ENCODE measurements at places on chromosomes 6 and 20.

DNA sequence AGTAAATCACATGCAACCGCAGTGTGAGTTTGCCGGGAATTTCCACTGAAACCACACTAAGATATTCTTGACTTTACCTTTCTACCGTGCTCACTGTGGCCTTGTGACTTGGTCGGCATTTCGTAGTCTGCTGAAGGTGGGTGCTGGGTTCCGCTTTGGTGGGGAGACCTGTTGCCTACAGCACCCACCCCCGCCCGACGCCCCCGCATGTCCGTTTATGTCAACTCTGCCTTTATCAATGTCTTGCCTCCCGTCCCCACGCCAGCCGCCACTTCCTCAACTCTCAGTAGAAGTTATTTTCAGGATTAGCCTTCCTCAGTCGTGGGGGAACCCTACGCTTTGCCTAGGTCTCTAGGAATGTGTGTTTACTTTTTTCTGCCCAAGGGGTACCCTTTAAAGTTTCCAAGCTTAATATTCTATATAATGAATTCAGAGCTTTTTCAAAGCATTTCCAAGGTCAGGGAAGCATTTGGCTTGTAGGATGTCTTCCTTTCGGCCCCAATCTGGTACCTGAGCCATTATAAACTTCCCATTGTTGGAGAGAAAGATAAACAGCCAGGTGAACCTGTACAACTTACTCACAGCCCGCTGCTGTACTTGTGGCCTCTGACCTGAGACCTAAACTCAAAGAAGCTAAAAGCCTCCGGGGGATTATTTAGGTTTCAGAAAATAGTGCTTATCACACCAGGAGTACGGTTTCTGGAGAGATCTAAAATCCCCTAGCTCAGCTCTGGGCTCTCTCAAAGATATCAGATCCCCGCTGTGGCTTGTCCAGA is 54.2 kb downstream of the TBC1D7 start:
- H3K36me3 ChIP-seq, result no peaks in the 10 kb centered on the region
- H3K4me3 ChIP-seq, result no peak overlapping the region
- no peak overlapping the region for H3K27ac ChIP-seq
- no peak for DNase-seq
- H3K4me1 ChIP-seq, result no peaks in the 10 kb centered on the region

GRCh38 chr20:35731469-35731788 is 10.6 kb downstream of the RBM39 start:
- H3K27me3 ChIP-seq, result no peaks in the 10 kb centered on the region
- H3K36me3 ChIP-seq, result peaks cover 99% of the 10 kb centered on the region
- no peak overlapping the region for H3K27ac ChIP-seq
- no peak for DNase-seq
- H3K4me3 ChIP-seq, result no peak overlapping the region

- H3K4me1 ChIP-seq, result no peaks in the 10 kb centered on the region
- H3K27ac ChIP-seq, result no peak overlapping the region
- DNase-seq, result no peak
- peaks cover 42% of the 10 kb centered on the region for H3K27me3 ChIP-seq
Measured at GRCh38 chr6:137013738-137014602, 30.8 kb downstream of the IL20RA start.

- DNase-seq, result no peak
- H3K27me3 ChIP-seq, result peaks cover 5% of the 10 kb centered on the region
- H3K36me3 ChIP-seq, result no peaks in the 10 kb centered on the region
- H3K4me1 ChIP-seq, result no peaks in the 10 kb centered on the region
- H3K27ac ChIP-seq, result no peak overlapping the region
Measured at GRCh38 chr20:17520583-17520982, 10.6 kb downstream of the BFSP1 start.

GRCh38 chr6:4794140-4794707 is 18.0 kb downstream of the CDYL start:
- DNase-seq, result no peak
- no peak overlapping the region for H3K4me3 ChIP-seq
- no peaks in the 10 kb centered on the region for H3K27me3 ChIP-seq
- no peak overlapping the region for H3K27ac ChIP-seq

DNA sequence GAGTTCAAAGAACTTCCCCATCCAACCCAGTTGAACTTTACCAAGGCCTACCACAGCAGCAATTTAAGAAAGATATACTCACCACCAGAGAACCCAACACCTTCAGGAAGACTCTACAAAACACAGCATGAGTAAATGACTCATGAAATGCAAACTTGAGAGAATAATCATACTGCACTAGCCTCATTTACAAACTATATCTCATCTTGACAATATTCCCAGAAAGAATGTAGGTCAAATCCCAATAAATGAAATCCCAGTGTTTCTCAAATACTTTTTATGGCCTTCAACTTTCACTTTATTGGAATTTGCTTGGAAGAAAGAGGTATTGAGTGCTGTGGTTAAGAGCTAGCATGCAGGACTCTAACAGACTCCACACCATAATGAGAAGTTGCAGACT is 60.0 kb downstream of the FYN start:
- H3K27me3 ChIP-seq, result no peaks in the 10 kb centered on the region
- no peaks in the 10 kb centered on the region for H3K4me1 ChIP-seq
- DNase-seq, result no peak
- H3K27ac ChIP-seq, result no peak overlapping the region
- peaks cover 26% of the 10 kb centered on the region for H3K36me3 ChIP-seq

DNA sequence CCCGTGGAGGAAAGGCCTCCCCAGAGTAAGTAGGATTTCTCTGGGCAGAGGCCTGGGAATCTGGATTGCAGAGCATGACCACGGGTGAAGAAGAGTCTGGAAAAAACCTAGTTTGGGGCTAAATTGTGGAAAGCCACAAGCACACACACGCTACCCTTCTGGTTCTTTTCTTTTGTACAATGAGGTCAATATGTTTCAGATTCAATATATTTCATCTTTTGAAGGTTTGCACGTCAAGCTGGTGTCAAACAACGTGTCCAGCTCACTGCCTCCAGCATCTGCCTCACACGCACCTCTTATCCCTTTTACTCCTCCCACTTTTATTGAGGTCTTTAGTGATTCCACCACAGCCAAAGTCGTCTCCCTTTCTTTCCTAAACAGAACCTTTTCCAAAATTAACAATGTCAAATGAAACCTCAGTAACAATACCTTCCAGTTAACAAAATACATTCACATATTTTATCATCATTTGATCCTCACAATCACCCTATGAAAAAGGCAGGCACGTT is 773 bp upstream of the EPB41L2 start:
- no peaks in the 10 kb centered on the region for H3K27me3 ChIP-seq
- no peaks in the 10 kb centered on the region for H3K36me3 ChIP-seq
- no peak for DNase-seq
- H3K4me1 ChIP-seq, result peaks cover 21% of the 10 kb centered on the region
- peak overlapping the region; percentile 59 for H3K4me3 ChIP-seq
- peak overlapping the region; percentile 77 for H3K27ac ChIP-seq

- no peak overlapping the region for H3K4me3 ChIP-seq
- peaks cover 7% of the 10 kb centered on the region for H3K4me1 ChIP-seq
- no peak for DNase-seq
- H3K27ac ChIP-seq, result no peak overlapping the region
- H3K36me3 ChIP-seq, result 0 out of 2 replicates have a peak, but pooled peaks cover under 1% of the 10 kb centered on the region
Measured at GRCh38 chr6:6686176-6686575, 97.7 kb downstream of the LY86 start.

GRCh38 chr20:61770113-61770585 is 295.5 kb downstream of the TAF4 start:
- no peak overlapping the region for H3K27ac ChIP-seq
- H3K36me3 ChIP-seq, result no peaks in the 10 kb centered on the region
- no peak for DNase-seq
- H3K4me1 ChIP-seq, result no peaks in the 10 kb centered on the region

DNA sequence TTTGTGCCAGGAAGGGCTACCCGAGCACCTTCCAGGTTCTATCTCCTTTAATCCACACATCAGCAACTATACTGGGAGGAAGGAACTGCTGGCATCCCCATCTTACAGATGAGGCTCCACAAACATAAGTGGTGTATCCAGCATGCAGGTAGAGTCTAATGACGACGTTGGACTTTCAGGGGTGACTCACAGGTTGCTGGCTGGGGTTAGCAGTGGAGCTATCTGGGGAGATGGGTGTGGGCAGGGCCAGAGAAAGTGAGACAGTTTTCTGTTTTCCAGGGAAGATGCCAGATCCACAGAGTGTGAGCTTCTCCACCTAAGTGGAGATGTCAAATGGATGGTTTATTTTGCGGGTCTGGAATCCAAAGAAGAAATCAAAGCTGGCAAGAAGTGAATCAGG is 31.8 kb downstream of the CDH22 start:
- H3K36me3 ChIP-seq, result no peaks in the 10 kb centered on the region
- DNase-seq, result no peak
- no peak overlapping the region for H3K4me3 ChIP-seq
- peaks cover 11% of the 10 kb centered on the region for H3K27me3 ChIP-seq

- H3K27me3 ChIP-seq, result no peaks in the 10 kb centered on the region
- no peaks in the 10 kb centered on the region for H3K4me1 ChIP-seq
- no peak overlapping the region for H3K4me3 ChIP-seq
- no peak for DNase-seq
Measured at GRCh38 chr6:156985309-156985708, 208.1 kb downstream of the ARID1B start.

- H3K4me3 ChIP-seq, result no peak overlapping the region
- no peaks in the 10 kb centered on the region for H3K27me3 ChIP-seq
- H3K27ac ChIP-seq, result no peak overlapping the region
- no peak for DNase-seq
- H3K4me1 ChIP-seq, result no peaks in the 10 kb centered on the region
Measured at GRCh38 chr20:60968853-60969720, 283.0 kb upstream of the CDH4 start.

- H3K36me3 ChIP-seq, result peaks cover 98% of the 10 kb centered on the region
- H3K27me3 ChIP-seq, result no peaks in the 10 kb centered on the region
- H3K27ac ChIP-seq, result no peak overlapping the region
- DNase-seq, result no peak
- H3K4me3 ChIP-seq, result no peak overlapping the region
- H3K4me1 ChIP-seq, result no peaks in the 10 kb centered on the region
Measured at GRCh38 chr6:33696548-33697518, 14.7 kb downstream of the UQCC2 start.

GRCh38 chr20:25021336-25021735 is 28.8 kb upstream of the APMAP start:
- H3K36me3 ChIP-seq, result peaks cover 85% of the 10 kb centered on the region
- no peak for DNase-seq
- no peaks in the 10 kb centered on the region for H3K27me3 ChIP-seq

DNA sequence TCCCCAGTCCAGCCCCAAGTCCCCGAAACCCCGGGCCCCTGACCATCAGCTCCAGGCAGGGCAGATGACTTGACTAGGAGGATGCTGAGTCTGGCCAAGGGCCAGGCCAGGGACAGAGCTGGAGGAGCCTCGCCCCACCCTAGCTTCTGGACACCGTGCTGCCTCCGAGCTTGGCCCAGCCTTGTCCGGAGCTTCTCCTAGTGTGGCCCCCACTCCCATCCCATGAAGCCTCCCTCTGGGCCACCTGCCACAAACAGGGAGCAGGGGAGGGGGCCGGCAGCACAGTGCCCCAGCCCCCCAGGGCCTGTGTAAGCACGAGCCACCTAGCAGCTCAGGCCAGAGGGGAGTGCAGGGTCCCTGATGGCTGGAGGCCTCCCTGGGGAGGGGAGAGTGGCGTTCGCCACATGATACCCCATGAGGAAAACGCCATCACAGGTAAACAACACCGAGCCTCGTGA is 5.3 kb downstream of the EEF1A2 start:
- H3K27me3 ChIP-seq, result no peaks in the 10 kb centered on the region
- no peak overlapping the region for H3K27ac ChIP-seq
- H3K4me1 ChIP-seq, result peaks cover 9% of the 10 kb centered on the region
- DNase-seq, result no peak
- no peak overlapping the region for H3K4me3 ChIP-seq

- no peak for DNase-seq
- no peak overlapping the region for H3K27ac ChIP-seq
- no peak overlapping the region for H3K4me3 ChIP-seq
- no peaks in the 10 kb centered on the region for H3K36me3 ChIP-seq
- H3K27me3 ChIP-seq, result no peaks in the 10 kb centered on the region
- H3K4me1 ChIP-seq, result no peaks in the 10 kb centered on the region
Measured at GRCh38 chr6:11983306-11983705, 28.8 kb upstream of the HIVEP1 start.

GRCh38 chr6:169862892-169863525 is 111.6 kb downstream of the ERMARD start:
- no peak overlapping the region for H3K27ac ChIP-seq
- DNase-seq, result no peak
- H3K4me3 ChIP-seq, result no peak overlapping the region
- H3K4me1 ChIP-seq, result peaks cover 19% of the 10 kb centered on the region
- H3K36me3 ChIP-seq, result no peaks in the 10 kb centered on the region

DNA sequence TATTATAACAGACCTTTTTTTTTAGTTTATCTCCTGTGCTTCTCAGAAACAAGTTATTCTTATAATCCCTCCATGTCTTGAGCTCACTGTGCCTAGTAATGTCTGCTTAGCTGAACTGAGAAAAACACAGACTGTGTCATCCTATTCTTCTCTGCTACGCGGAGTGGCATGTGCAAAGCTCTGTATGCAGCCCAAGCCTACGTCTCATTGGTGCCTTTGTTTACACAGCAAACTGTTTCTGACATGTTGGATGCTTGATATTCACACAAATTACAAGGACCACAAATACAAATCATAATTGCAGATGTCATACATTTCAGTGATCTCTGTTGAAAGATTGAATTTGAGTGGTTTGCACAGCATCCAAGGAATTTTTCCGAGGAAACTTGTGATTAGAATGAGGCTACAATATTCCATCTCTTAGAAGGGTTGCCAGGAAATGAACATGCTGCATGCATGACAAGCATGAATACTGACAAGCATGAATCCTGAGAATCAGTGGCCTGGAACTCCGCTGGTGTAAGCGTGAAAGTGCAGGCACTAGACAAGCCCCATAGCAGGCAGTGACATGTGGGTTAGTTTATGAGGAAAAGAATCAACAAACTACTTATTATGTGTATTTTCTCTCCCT is 128.4 kb upstream of the SGK1 start:
- no peaks in the 10 kb centered on the region for H3K4me1 ChIP-seq
- no peaks in the 10 kb centered on the region for H3K27me3 ChIP-seq
- DNase-seq, result no peak
- no peak overlapping the region for H3K27ac ChIP-seq
- H3K4me3 ChIP-seq, result no peak overlapping the region

- no peaks in the 10 kb centered on the region for H3K4me1 ChIP-seq
- peaks cover 97% of the 10 kb centered on the region for H3K36me3 ChIP-seq
- no peaks in the 10 kb centered on the region for H3K27me3 ChIP-seq
- no peak overlapping the region for H3K4me3 ChIP-seq
Measured at GRCh38 chr20:32437391-32438074, 79.4 kb downstream of the ASXL1 start.
